ENCODE measurements at places on chromosomes 12 and 14. TPM values are rescaled to one million over a fixed set of nuclear protein-coding genes. Genes with fewer than 3 reads are reported as not detected.
A peak's percentile ranks its signal among the peaks of the same experiment; 100 is the strongest.

- no peaks in the 10 kb centered on the region for H3K27me3 ChIP-seq
- no peaks in the 10 kb centered on the region for H3K36me3 ChIP-seq
- H3K4me3 ChIP-seq: no peak overlapping the region
- peaks cover 12% of the 10 kb centered on the region for H3K4me1 ChIP-seq
- peak overlapping the region; percentile 54 for H3K27ac ChIP-seq
Observed at GRCh38 chr14:58749066-58749669, 111.4 kb downstream of the DACT1 start.

DNA sequence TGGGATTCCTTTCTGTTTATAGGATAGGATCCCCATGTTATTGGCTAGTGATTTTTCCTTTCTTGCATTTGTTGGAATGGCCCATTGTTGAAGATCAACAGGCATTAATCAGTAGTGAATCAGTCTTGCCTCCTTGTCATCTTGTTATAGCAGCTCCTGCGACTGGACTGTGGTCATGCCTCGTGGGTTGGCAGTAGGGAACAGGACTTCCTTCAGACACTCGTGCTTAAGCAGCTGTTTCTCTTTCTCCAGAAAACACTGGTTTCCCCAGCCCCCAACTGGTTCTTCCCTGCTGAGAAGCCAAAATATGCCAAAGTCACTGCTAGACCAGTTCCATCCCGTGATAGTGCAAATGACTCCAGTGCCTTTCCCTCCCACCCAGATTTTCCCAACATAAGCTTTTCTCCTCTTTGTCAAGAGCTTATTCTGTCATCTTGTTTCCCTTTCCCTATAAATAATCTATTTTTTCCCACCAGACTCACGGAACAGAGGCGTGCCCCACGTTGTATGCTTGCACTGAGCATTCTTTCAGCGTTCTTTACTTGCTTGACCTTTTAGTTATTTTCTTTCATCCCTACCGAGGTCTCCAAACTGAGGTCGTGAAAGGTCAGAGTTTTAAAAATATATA is 83.5 kb downstream of the SAMD4A start:
- no peak for DNase-seq
- H3K4me1 ChIP-seq: no peaks in the 10 kb centered on the region
- no peak overlapping the region for H3K27ac ChIP-seq
- H3K27me3 ChIP-seq: peaks cover 25% of the 10 kb centered on the region
- H3K36me3 ChIP-seq: no peaks in the 10 kb centered on the region

DNA sequence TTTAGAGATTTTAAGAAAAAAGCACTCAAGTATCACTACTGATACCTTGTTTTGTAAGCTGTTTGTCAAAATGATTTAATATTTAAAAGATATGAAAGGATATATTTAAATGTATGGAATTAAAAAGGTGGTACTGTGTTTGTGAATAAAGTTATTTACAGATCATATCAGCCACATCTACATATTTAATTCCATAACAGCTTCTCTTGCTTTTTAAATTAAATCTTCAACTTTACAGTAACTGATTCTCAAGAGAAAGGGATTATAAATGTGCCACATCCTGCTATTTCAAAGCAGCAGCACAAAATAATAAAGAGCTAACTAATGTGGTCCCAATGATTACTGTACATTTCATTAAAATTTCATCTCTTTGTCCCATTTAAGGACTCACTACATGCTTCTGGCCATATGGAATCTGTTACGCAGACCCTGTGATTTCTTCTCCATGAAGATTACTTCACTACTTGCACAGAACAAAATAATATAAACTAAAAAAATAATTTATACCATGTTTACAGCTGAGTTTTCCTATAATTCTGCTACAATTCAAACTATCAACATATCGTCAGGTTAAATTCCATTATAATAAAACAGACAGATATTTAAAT is 117.8 kb downstream of the MED13L start:
- H3K27ac ChIP-seq: no peak overlapping the region
- peaks cover 18% of the 10 kb centered on the region for H3K4me1 ChIP-seq
- DNase-seq: no peak
- no peaks in the 10 kb centered on the region for H3K36me3 ChIP-seq

DNA sequence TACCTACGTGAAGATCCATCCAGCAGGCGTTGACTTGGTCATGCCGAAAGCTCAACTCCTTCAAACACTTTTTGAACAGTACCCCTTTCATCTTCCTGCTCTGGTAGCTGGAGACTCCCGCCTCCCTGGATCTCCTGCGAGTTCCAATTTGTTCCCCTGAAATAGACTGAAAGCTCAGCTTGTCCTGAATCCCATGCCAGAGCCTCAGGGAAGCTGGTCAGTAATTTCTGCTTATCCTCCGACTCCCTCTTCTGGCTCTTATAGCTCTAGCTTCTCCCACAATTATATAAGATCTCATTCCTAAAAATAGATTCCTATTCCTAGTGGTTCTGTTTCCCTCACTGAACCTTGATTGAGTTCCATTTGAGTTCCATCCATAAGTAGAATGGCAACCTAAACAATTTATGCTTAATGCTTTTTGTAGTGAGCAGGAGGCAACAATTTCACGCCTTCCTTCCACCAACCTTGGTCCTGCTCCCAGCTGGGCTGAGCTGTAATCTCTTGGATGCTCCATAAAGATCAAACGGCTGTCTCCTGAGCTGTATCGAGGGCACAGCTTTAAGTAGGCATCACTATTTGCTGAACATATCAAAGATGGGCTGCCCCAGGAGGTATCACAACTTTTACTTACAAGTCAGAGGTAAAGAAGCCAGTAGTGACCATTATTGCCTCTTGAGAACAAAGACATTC is 8.0 kb upstream of the TMEM132C start:
- no peak overlapping the region for H3K4me3 ChIP-seq
- H3K27me3 ChIP-seq: peaks cover 12% of the 10 kb centered on the region
- H3K27ac ChIP-seq: no peak overlapping the region
- no peaks in the 10 kb centered on the region for H3K4me1 ChIP-seq
- no peaks in the 10 kb centered on the region for H3K36me3 ChIP-seq

DNA sequence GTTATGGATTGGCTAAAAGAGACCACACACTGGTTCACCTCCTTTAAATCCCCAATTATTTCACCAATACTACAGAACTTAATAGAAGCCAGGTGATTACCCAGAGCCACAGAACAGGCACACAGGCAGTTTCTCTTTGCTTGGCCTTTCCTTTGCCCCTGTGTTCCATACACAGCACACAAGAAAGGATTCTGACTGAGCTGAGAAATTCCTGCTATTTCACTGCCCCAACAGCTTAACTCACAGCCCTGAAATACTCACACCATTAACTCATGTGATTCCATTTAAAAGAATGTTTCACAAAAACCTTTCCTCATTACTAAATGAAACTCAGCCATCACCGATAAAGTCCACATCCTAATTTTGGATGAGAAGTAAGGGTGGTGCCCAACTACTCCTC is 133.6 kb downstream of the MED13L start:
- peak overlapping the region; percentile 50 for H3K27ac ChIP-seq
- peaks cover 52% of the 10 kb centered on the region for H3K4me1 ChIP-seq
- H3K4me3 ChIP-seq: no peak overlapping the region
- DNase-seq: no peak
- H3K27me3 ChIP-seq: no peaks in the 10 kb centered on the region
- no peaks in the 10 kb centered on the region for H3K36me3 ChIP-seq

DNA sequence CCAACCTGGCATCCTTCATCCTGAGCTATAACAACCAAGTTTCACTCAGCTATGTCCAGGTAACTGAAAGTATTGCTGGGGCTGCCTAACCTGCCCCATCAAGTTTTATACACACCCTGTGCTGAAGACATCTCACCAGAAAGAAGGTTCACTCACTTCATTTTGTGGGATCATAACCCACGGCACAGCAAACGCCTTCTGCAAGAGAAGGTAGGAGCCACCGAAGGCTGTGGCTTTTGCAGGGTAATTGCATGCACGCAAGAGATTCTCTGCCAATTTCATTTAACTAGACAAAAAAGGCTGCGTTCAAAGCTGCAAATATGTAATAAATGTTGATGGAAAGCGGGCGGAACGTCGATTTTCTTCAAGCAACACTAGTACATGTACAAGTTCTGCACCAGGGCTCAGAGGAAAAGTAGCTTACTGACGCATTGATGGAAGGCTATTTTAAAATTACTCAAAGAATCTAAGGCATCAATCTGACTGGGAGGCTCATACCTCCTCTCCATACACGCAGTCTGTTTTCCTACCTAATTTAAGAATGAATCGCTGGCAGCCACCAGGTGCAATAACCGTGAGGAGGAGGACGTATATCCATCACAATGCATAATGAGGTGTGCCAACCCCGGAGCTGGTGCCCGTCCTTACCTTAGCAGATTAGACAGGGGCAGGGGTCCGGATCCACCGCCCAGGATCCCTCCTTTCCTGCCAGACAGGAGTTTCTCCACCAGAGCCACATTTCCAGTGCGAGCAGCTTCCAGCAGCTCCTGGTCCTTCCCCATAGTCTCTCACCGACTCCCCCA is 1.1 kb downstream of the ANKS1B start:
- H3K4me3 ChIP-seq: peak overlapping the region; percentile 2
- H3K4me1 ChIP-seq: peaks cover 10% of the 10 kb centered on the region
- H3K27ac ChIP-seq: no peak overlapping the region
- peaks cover 33% of the 10 kb centered on the region for H3K27me3 ChIP-seq
- no peaks in the 10 kb centered on the region for H3K36me3 ChIP-seq

DNA sequence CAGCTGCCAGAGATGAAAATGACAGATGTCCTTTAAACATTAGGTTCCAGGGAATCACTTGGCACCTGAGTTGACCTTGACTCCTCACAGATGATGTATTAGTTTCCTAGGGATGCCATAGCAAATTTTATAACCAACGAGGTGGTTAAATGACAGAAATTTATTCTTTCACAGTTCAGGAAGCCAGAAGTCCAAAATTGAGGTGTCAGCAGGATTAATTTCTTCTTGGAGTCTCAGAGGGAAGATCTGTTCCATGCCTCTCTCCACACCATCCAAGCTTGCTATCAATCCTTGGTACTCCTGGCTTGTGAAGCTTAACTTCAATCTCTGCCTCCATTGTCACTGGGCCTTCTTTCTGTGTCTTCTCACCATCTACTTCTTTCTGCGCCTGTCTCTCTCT is 249.7 kb upstream of the BTG1 start:
- H3K4me1 ChIP-seq: peaks cover 90% of the 10 kb centered on the region
- H3K4me3 ChIP-seq: no peak overlapping the region
- peak overlapping the region; percentile 99 for H3K27ac ChIP-seq
- DNase-seq: no peak

GRCh38 chr12:118709946-118710345 is 271.4 kb upstream of the SRRM4 start:
- no peak for DNase-seq
- peaks cover 4% of the 10 kb centered on the region for H3K36me3 ChIP-seq
- H3K27me3 ChIP-seq: peaks cover 8% of the 10 kb centered on the region
- H3K4me3 ChIP-seq: no peak overlapping the region
- no peaks in the 10 kb centered on the region for H3K4me1 ChIP-seq
- no peak overlapping the region for H3K27ac ChIP-seq

DNA sequence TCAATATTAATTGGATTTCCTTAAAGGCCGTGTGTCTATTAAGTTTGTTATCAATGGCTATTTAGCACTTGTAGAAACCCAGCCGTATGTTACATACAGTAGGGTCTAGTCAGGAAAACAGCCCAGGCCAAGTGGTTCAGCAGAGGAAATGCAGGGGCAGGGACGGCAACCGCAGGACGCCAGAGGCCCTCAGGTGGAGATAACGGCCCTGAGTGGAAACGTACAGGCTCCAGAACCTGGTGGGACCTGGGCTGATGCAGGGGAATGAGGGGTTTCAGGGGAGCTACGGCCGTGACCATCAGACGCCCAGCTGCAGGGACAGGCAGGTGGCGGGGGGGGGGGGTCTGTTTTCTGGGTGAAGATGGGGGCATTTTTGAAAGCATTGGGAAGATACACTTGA is 3.7 kb upstream of the ANKLE2 start:
- no peaks in the 10 kb centered on the region for H3K36me3 ChIP-seq
- peaks cover 28% of the 10 kb centered on the region for H3K4me1 ChIP-seq

GRCh38 chr14:23143911-23144310 is 24.9 kb upstream of the CEBPE start:
- H3K36me3 ChIP-seq: peaks cover 11% of the 10 kb centered on the region
- DNase-seq: no peak

- H3K4me3 ChIP-seq: no peak overlapping the region
- H3K27me3 ChIP-seq: no peaks in the 10 kb centered on the region
- peaks cover 8% of the 10 kb centered on the region for H3K4me1 ChIP-seq
- no peak overlapping the region for H3K27ac ChIP-seq
Observed at GRCh38 chr12:132713123-132713522, 2.5 kb downstream of the PGAM5 start.

DNA sequence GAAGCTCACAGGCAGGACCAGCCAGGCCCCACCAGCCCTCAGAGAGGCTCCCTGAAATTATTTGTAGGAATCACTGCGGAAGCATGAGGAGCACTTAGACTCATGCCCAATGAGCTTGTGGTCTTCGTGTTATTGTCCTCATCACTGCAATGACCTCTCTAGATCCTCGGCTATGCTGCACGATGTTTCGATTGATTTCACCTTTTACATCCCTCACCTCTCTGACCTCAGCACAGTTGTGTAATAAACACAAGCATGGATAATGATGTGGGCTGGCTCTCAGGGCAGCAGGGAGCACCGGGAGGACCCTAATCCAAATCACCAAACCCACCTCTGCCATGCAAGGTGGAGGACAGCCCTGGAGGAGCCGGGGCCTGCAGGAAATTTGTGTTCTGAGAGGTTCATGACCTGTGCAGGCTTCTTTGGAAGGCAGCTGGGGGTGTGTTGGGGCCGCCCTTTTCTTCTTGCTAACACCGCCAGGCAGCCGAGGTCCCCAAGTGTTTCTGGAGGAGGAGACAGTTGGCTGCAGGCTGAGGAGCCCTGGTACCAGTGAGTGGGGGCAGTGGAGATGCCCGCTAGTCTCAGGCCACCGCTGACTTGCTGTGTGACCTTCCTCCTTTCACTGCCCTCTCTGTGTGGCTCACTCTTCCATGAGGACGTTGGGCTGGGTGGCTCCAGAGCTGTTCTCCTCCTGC is 29.5 kb upstream of the EML1 start:
- no peaks in the 10 kb centered on the region for H3K36me3 ChIP-seq
- H3K27me3 ChIP-seq: peaks cover 9% of the 10 kb centered on the region
- H3K27ac ChIP-seq: no peak overlapping the region
- DNase-seq: no peak

The SAMD15 gene
- 0.44 TPM for total RNA-seq

The OR4K13 gene
- total RNA-seq: not detected

The KRT73 gene
- 8.5 TPM for total RNA-seq

The TAS2R43 gene
- total RNA-seq: 1.4 TPM
